ENCODE measurements at places on chromosomes 12 and 14.
A peak's percentile ranks its signal among the peaks of the same experiment; 100 is the strongest.

- DNase-seq, result no peak
These were observed 47.2 kb downstream of the NPAS3 start for GRCh38 chr14:32985866-32986265.

GRCh38 chr12:132685400-132685799 is 1.7 kb downstream of the POLE start:
- no peak for DNase-seq

DNA sequence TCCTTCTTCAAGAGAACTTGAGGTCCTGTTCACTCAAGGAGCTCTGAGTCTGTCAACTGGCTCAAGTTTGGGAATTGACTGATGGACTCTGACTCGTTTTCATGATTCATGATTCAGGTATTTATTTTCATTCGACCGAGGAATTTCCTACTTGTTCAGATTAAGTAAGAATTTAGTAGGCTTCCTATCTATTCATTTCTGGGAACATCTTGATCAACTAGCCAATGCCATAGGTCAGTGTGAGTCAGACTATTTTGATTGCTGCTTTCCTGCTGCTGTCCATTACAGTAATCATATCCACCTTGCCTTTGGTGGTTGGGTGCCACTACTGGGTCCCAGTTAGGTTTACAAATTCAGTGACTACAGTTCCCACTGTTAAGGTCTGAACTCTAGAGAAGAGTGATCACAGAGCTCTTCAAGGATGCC is 6.1 kb downstream of the FAM186A start:
- DNase-seq, result no peak

- no peak for DNase-seq
These were observed 23.2 kb downstream of the CCND2 start for GRCh38 chr12:4296751-4297150.

GRCh38 chr14:88323523-88324199 is 592 bp upstream of the KCNK10 start:
- no peak for DNase-seq

GRCh38 chr14:106872611-106873446 is 1346.4 kb downstream of the TMEM121 start:
- peak; percentile 84 for DNase-seq

GRCh38 chr12:88182416-88182815 is 40.3 kb downstream of the TMTC3 start:
- no peak for DNase-seq

DNA sequence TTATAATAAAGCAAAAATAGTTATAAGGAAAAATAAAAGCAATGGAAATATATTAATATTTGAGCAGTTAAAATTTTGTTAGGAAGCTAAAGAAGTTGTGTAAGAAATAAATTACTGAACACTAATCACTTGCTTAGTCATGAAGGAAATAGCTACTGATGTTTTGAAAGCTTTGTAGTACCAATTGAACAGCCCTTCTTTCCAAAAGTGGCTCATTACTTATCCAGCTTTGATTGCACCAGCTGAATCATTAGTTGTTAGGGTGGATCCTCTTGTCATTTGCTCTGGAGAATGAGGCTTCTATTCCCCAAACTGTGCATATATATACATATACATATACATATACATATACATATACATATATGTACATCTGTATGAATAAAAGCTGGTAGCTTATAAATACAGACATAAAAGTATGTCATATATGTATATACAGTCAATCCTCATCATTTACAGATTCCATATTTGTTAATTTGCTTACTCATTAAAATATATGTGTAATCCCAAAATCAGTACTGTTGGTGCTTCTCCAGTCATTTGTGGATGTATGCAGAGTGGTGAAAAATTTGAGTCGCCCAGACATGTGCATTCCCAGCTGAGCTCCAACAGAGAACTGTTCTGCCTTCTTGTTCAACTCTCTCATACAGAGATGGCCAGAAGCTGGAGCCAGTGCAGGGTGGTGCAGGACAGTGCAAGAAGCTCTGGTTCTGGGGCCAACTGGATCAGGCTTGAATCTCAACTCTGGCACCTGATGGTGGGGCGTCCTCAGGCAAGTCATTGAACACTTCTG is 214.1 kb downstream of the RPAP3 start:
- DNase-seq, result no peak

DNA sequence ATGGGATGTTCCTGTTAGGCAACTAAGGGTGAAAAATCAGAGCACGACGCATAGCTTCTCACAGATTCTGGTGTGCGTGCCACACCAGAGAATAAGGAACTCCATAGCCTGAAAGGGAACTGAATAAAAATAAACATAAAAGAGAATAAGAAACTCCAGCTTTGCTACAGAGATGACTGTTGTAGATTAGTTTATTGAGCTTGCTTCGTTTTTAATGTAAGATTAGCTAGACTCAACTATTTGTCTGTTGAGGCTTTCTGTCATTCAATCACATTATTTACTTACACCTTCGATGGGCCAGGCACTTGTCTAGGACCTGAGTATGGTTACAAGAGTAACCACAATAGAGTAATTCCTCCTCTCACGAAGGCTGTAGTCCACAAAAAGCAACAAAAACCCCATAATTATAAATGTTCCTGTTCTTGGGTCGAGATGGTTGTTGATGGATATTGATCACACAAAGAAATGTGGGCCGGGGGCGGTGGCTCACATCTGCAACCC is 807 bp upstream of the ZCCHC8 start:
- DNase-seq, result no peak

GRCh38 chr14:76887191-76887590 is 61.0 kb downstream of the LRRC74A start:
- DNase-seq, result no peak

GRCh38 chr14:24959791-24960331 is 90.1 kb downstream of the STXBP6 start:
- no peak for DNase-seq

- no peak for DNase-seq
These were observed 135.3 kb upstream of the LGR5 start for GRCh38 chr12:71304306-71304705.

- no peak for DNase-seq
These were observed 226.2 kb upstream of the CLEC14A start for GRCh38 chr14:38481952-38482678.

- no peak for DNase-seq
These were observed 128.1 kb downstream of the ASCL1 start for GRCh38 chr12:103085541-103085940.

DNA sequence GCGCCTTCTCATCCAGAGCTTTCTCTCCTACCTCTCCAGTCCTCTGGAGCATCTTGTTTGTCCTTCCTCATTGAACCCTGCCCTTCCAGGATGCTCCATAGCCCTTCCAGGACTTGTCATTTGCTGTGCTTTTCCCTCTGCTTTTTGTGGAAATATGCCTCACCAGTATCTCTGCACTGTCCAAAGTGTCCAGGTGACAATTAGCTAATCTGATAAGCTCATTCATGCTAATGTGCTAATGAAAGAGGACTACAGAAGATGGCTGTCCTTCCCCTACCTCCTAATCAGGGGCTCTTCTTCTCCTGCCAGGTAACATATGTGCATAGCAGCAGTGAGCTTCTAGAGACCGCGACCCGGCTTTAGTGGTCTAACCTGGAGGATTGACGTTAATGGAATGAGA is 58.4 kb upstream of the OTX2 start:
- DNase-seq, result no peak

- no peak for DNase-seq
These were observed 23.2 kb upstream of the MLEC start for GRCh38 chr12:120663741-120664140.

GRCh38 chr12:20448781-20449180 is 80.4 kb downstream of the PDE3A start:
- DNase-seq, result no peak

GRCh38 chr12:28021704-28022103 is 49.2 kb upstream of the PTHLH start:
- no peak for DNase-seq

- no peak for DNase-seq
These were observed 13.4 kb upstream of the IFI27 start for GRCh38 chr14:94097091-94097490.

GRCh38 chr12:26239122-26239851 is 43.9 kb downstream of the SSPN start:
- DNase-seq, result no peak

GRCh38 chr12:104828015-104828414 is 130.1 kb downstream of the SLC41A2 start:
- no peak for DNase-seq

DNA sequence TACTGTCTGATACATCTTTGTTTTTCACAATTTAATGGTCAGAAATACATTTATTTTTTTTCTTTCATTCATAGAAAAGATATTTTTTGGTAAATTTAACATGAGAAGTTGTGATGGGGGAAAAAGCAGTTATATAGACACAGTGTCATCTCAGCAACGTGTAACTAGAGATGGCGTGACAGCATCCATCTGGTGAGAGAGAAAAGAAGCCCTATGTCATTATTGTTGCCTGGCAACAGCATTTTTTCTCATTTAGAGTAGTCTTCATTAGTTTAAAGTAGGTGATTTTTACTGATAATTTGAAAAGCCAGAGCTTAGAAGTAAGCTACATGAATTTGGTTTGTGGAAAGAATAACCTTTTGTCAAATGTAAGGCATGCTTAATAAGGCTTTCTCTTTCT is 128.6 kb downstream of the ACSS3 start:
- no peak for DNase-seq

GRCh38 chr14:96801931-96802330 is 4.7 kb downstream of the VRK1 start:
- DNase-seq, result no peak

DNA sequence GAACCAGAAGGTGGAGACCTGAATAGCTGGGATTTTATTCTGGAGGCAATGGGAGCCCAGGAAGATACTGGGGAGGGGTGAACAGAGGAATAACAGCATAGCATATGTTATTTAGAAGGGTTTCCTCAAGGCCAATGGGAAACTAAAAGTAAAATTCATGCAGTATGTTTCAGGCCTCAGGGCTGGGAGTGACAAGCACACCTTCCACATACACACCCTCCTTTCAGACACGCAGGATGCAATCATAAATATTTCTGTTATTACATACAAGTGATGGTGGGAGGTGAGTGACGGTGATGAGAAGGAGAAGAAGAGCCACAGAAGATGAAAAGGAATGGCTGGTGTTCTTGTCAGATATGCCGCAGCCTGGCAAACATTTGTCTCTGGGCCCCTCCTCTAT is 106.1 kb upstream of the FLRT2 start:
- no peak for DNase-seq

DNA sequence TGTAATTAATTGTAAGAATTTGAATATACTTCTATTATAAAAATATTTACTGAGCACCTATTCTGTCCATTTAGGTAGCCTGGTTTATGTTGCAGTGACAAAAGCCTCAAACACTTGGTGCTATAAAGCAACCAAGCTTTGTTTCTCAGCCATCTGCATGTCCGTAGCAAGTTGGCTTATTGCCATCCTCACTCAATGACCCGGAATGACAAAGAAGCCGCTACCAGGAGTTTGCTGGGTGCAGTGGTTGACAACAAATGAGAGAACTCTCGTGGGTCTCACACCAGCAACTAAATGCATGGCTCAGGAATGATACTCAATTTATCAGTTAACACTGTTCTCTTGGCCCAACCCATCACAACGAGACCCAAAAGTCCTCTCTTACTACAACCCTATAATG is 553.1 kb downstream of the DIO2 start:
- DNase-seq, result no peak

DNA sequence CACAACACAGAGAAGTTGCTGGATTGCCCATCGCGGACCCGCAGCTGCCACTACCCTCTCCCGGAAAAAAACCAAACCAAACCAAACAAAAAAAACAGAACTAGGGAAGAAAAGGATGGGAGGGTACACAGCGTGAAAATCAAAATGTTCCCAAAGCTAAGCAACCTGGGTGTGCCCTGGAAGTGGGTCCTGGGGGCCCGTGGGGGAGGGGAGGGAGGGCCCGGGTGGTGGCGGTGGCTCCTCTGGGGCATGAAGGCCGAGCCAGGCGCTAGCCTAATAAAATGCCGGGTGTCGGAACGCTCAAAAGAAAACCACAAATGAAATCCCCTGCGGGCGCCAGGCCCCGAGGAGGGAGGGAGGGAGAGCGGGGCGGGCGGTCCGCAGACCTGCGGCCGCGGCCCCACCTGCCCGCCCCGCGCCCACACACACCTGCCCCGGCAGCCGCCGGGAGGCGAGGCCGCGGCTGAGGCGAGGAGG is 787 bp downstream of the HECTD4 start:
- peak; percentile 53 for DNase-seq

- no peak for DNase-seq
These were observed 89.7 kb downstream of the PIWIL1 start for GRCh38 chr12:130427381-130427887.

- DNase-seq, result no peak
These were observed 8.4 kb upstream of the TMTC1 start for GRCh38 chr12:29792132-29792531.

- no peak for DNase-seq
These were observed 114.8 kb downstream of the ESRRB start for GRCh38 chr14:76490735-76491134.

DNA sequence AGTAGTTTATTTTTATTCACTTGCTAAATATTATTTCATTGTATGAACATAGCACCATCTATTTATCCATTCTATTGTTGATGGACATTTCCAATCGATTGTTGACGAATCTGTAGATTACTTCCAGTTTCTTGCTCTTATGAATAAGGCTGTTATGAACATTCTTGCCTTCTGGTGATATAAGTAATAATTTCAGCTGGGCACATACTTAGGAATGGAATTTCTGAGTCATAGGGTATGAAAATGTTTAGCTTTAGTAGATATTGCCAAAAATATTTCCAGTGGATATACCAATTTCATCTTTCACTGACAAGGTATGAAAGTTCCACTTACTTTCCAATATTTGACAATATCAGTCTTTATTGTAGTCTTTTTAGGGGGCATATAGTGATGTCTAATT is 468.5 kb downstream of the ETNK1 start:
- DNase-seq, result no peak

- DNase-seq, result no peak
These were observed 625 bp upstream of the ABHD12B start for GRCh38 chr14:50871228-50871627.

DNA sequence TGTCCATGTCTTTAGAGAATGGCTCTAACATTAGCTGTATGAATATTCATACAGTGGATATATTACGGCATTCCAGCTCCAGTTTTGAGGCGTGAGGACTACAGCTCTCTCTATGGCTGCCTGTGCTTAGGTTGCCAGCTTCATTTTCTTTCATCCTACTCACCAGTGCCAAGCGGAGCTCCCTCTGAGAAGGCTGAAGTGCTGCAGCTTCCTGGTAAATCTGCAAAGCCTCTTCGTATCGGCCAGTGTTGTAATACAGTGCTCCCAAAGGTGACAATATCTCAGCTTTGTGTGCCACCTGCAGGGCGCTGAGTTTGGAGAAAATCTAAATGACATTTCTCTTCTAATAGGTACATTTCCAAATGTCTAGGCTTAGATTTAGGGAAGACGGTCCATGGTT is 19.8 kb upstream of the OVCH1 start:
- DNase-seq, result no peak

DNA sequence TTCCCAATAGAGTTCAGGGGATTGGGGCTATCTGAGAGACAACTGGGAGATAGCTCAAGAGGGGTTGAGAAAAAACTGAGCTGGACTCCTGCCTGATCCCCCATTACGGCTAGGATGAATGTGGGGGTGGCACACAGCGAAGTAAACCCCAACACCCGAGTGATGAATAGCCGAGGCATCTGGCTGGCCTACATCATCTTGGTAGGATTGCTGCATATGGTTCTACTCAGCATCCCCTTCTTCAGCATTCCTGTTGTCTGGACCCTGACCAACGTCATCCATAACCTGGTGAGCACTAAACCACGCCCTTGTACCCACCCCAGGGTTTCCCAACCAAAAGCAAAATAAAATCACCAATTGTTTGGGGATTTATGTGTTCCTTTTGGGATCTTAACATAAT is 1.0 kb downstream of the ORMDL2 start:
- no peak for DNase-seq

GRCh38 chr12:27998170-27998569 is 25.6 kb upstream of the PTHLH start:
- no peak for DNase-seq

GRCh38 chr12:75977590-75977951 is 54.0 kb downstream of the PHLDA1 start:
- no peak for DNase-seq

Measured in CD4-positive, alpha-beta T cell treated with Interferon alpha-2 for 1 hour (primary cell).